ENCODE measurements at places on chromosomes 3 and 15.
A peak's percentile ranks its signal among the peaks of the same experiment; 100 is the strongest.

DNA sequence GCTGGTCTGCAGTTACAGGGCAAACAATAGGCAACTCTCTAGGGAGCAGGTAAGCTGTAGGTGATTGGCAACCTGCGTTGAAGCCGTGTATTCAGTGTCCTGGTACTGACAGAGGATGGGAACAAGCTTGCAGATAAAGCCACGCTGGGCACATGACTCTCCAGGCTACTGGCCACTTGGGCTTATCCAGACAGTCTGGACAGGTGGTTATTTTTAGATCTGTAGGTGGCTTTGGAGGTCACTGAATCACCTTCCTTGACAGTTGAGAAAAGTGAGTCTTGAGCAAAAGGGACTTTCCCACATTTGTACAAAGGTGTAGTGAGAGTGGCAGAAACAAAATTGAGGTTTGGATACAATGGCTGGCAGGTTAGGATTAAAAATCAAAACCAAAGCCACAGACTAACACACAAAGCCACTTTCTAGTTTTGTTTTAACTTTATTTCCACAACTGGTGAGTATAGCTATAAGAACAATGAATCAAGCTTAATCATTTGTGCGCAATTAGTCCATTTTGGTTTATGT lies 22.3 kb upstream of the IL1RAP start:
- DNase-seq = peak; percentile 2

DNA sequence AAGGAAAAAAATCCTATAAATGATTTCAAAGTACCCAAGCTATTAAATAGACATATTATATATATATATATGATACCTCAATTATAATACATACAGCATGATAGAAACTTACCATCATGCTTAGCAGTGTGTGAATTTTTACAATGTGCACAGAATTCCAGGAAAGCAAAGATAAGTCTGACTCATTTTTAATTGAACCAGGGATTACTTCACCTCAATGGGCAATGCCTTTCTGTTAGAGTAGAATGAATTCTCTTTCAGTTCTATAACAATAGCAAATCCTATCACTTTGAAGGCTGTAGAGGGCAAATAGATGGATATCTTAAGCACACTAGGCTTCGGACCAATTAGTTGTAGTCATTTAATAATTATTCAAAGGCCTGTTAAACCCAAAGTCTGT lies 54.8 kb upstream of the P3H2 start:
- DNase-seq = no peak

GRCh38 chr3:97822359-97822775 lies 556 bp downstream of the CRYBG3 start:
- peak; percentile 18 for DNase-seq

DNA sequence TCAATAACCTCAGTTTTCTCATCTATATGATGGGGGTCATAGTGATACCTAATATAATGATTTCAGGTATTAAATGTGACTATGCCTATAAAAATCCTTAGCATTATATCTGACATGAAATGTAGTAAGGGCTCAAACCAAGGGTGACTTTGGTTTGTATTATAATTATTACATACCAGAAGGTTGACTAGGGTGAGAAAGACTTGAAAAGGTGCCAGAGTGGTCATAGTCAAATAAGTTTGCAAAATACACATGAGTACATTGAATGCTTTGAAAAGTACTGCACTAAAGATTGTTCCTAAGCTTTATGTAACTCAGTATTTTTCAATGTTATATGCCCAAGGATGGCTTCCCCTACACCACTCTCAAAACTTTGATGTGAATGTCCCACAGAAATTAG lies 297.2 kb downstream of the ARPP21 start:
- no peak for DNase-seq

- no peak for DNase-seq
Measured at GRCh38 chr3:183180110-183180783, 17.7 kb upstream of the LAMP3 start.

DNA sequence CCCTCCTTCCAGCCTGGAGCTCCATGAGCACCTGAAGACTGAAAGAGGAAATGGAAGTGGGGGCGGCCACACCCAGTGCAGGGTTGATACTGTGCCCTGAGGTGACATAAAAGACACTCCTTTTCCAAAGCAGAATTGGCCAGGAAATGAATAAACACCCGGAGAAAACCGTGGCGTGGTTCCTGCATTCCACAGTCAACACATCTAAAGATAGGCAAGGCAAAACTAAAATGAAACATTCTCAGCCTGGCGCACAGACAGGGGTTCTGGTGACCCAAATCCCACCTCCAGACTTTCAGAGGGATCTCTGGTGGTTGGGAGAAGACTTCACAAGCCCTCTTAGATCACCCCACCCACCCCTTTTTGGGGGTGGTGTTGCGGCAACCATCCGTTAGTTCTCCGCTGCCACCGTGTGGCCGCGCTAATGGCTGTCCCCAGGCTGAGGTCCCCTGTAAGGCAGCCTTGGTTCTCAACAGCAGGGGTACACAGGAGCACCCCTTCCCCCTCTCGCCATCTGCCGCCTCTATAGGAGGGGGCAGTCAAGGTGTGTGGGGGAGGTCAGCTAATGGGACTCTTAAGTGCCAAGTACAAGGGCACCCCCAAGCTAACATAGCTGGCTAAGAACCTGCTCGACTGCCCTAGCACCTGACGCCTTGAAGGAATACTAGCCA lies 2.5 kb upstream of the MST1R start:
- DNase-seq = peak; percentile 57

GRCh38 chr3:126784254-126784653 lies 80.2 kb downstream of the CHCHD6 start:
- DNase-seq = no peak

- no peak for DNase-seq
Measured at GRCh38 chr15:73056460-73056859, 4.2 kb downstream of the NEO1 start.

- DNase-seq = no peak
Measured at GRCh38 chr3:152156880-152157279, 111.8 kb upstream of the MBNL1 start.

GRCh38 chr3:11631820-11632219 lies 11.9 kb downstream of the VGLL4 start:
- no peak for DNase-seq

GRCh38 chr3:183100376-183100775 lies 1.1 kb upstream of the MCCC1 start:
- no peak for DNase-seq

DNA sequence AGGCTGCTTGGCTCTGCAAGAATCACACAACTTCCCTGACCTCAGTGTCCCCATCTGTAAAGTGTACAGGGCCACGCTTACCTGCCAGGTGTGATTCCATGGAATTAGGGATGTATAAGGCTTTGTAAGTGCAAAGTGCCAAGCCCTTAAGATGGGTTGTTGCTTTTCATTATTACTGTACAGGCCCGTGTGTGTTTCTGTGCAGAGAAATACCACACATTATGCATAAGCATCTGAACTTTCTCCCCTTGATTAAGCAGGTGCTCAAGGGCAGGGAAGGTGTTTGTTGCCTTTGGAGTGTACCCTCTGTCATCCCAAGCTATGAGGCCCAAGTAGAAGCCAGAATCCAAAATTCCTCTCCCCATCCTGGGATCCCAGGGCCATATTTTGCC lies 13.6 kb upstream of the HRH1 start:
- DNase-seq = no peak

GRCh38 chr15:90348456-90348855 lies 3.6 kb upstream of the ZNF774 start:
- no peak for DNase-seq

DNA sequence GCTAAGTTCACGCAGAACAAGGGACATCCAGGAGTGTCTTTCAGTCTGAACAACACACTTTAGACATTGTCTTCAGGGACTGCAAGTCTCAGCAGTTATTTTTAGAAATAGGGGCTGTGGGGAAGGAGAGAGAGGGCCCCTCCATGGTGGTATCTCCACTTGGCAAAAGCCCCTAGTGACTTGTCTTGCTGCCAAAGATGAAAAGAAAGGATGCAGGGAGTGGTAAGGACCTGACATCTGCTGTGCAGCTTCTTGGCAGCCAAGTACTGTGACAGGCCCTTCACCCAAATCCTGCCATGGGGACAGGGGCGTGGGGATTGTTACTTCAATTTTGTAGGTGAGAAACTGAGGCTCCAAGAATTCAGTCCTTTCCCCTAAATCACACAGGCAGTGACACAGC lies 21.0 kb upstream of the SEMA6D start:
- DNase-seq = no peak

GRCh38 chr15:83200162-83200561 lies 7.5 kb downstream of the HDGFL3 start:
- no peak for DNase-seq

GRCh38 chr15:31081588-31082250 lies 19.8 kb downstream of the TRPM1 start:
- DNase-seq = no peak

- no peak for DNase-seq
Measured at GRCh38 chr3:100159331-100160153, 45.2 kb upstream of the FILIP1L start.

GRCh38 chr3:58560771-58561311 lies 16.4 kb downstream of the FAM107A start:
- no peak for DNase-seq

- DNase-seq = no peak
Measured at GRCh38 chr3:133211856-133212255, 173.7 kb downstream of the TMEM108 start.

DNA sequence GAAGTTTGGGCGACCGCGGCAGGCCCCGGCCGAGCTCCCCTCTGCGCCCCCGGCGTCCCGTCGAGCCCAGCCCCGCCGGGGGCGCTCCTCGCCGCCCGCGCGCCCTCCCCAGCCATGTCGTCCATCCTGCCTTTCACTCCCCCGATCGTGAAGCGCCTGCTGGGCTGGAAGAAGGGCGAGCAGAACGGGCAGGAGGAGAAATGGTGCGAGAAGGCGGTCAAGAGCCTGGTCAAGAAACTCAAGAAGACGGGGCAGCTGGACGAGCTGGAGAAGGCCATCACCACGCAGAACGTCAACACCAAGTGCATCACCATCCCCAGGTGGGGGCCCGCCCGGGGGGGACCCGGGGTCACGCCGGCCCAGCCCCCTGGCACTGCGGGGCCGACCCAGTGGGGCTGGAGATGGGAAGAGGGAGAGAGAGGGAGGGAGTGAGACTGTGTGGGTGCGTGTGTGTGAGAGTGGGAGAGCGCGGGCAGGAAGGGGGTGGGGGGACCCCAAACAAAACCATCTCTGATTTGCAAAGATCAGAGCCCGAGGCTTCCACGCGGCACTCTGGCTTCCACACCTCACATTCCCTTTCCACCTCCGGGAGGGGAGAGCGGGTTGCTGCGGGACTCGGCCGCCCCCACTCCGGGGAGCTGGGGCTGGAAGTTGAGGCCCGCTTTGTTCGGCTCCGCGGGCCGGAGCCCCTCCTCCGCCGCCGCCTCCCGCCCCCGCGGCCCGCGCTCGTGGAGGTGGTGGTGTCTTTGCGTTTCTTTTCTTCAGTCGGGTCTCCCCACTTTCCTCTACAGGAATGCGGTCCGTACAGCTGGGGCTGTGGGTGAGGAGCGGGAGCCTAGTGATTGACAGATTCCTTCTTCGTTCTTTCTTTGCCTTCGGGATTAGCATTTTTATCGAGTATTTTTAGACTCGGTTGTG lies 898 bp downstream of the SMAD3 start:
- peak; percentile 58 for DNase-seq

DNA sequence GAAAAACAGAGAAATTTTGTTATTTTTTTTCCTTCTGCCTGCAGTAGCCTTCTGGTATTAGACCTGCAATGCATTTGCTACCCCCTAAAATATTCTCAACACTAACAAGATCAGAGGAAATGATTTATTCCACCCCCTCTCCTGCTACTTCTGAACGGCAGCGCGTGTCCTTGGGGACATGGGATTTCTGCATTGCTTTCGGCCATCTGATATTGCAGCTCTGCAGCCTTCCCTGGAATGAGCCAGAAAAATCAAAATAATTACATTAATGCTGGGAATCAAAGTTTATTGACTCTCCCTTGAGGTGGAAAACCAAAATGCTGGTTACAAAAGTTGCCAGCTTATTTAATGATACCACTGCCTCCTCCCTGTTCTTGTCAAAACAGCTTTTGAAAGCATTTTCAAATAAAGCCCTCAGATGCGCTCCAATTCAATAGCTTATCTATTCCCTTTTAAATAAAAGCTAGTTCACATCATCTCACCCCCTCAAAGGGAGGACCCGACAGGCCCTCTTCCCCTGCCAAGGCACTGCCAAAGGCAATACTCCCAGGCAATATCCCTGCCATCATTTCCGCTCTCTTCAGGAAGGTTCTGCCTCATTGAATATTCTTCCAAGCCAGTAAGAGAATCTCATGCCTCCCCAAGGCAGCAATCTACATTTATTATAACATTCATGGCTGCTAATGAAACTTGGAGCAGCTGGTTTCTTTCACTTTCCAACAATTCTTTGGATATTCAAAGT lies 96.6 kb downstream of the FHIT start:
- DNase-seq = no peak

DNA sequence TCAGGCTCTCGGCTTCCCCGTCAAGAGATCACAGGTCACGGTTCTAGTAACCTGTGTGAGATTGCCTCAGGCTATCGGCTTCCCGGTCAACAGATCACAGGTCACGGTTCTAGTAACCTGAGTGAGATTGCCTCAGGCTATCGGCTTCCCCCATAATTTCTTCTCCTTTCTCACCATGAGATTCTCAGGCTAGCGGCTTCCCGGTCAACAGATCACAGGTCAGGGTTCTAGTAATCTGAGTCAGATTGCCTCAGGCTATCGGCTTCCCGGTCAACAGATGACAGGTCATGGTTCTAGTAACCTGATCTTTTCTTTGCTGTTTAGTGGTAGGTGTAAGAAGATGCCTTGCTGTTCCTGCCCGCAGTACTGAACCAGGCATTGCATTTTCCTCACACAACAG lies 418.2 kb upstream of the ZNF717 start:
- no peak for DNase-seq

- DNase-seq = no peak
Measured at GRCh38 chr3:177449360-177450006, 252.2 kb upstream of the TBL1XR1 start.

DNA sequence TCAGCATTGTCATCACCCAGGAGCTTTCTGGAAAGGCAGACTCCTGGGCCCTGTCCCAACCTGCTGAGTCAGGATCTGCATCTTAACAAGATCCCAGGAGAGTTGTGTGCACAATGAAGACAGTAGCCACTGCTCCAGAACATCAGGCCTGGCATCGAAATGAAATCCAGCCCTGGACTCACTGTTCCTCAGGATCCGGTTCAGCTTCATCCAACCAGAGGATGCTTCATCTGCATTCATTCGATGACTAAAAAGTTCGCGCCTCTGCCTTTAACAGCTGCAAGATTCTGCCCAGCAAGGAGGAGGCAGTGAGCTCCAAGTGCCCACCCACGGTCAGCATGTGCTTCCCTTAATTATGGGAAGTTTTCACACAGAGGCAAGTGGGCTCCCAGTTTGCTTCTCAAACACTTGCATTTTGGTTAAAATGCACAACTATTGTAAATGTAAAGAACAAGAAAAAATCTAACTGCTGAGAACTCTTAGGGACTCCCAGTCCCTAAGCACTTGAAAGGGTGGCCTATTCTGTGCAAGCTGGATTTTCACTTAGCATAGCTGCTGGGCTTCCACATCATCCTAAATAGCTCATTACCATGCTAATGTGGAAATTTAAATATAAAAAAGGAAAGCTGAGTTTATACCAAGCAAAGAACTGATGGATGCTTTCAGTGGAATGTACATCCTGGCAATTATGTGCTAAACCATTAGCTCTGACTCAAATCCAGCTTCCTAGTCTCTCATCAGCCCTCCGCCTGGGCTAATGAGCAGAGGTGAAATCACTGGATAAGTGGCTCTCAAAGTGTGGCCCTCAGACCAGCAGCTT lies 25.5 kb upstream of the ESYT3 start:
- no peak for DNase-seq

Measured in stimulated activated CD4-positive, alpha-beta T cell treated with anti-CD3 and anti-CD28 coated beads, Interleukin-4, amount 100 ng/mL, for 1 hour (primary cell).